Breast epithelium (tissue), 4 donors: ENCODE measurements at places on chromosomes 3 and 15.
A peak's percentile ranks its signal among the peaks of the same experiment; 100 is the strongest.

DNA sequence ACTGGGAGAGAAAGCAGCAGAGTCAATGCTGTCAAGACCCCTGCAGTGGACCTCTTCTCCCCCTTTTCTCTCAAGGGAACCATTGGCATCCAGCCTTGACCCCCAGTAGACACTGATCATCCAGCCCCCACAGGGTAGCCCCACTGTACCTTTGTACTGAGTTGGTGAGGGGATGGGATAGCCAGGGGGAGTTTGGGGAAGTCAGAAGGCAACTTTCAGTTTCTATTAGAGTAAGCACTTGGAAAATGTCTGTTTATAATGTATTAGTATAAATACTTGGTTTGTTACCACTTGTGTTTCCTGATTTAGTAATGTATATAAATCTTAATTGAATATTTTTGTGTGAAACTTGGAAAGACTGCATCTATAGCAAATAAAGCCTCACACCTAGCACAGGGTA, 25.0 kb downstream of the DAG1 start:
- DNase-seq, result no peak

DNA sequence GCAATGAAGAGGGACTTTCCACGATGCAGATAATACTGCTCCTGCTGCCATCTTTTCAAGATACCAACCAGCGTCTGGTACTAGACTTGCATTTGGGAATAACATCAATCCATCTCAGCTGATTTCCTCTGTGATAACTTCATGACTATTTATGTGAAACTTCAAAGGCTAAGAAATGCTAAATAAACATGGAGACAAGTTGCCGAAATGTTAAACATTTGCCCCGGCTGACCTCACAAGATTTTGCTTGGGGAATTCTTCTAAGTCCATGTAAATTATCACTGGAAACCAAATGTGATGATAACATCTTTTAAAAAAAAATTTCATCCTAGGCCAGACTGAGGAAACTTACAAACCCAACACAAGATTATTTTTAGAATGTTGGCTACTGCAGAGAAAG, 185.8 kb upstream of the PRICKLE2 start:
- DNase-seq, result no peak

GRCh38 chr3:46926871-46927717, 49.5 kb downstream of the CCDC12 start:
- DNase-seq, result peak; percentile 40

DNA sequence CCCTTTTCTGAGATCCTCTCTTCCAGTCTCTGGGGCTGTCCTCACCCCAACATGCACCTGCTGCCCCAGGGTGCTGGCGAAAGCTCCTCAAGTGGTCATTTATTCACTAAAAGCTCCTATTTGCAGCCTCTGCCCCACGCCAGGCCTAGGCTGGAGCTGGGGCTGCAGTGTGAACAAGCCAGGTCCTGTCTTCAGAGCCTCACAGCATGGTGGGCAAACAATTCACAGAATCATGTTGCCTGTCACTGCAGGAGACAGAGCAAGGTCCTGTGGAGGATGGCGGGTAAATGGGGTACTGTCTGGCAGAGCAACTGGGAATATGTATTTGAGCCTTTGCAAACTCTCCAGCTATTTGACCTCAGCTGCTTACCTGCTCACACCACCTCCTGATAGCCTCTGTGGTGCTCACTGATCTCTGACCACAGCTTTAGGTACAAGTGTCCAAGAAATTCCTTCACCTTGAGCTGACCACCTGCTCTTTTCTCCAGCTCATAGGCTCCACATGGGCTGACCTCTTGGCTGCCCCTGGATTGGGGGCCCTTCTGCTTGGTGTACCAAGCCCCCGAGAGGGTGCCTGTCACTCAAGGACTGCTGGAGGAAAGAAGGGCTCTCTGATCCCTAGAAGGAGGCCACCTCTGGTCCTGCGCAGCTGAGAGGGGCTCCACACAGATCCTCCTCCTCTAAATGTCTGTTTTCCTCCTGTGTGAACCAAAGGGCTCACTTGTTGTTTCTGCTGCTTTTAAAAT, 35.6 kb downstream of the AMOTL2 start:
- DNase-seq, result peak; percentile 2

GRCh38 chr3:177349384-177349783, 152.1 kb upstream of the TBL1XR1 start:
- DNase-seq, result no peak

- no peak for DNase-seq
These were observed 8.3 kb downstream of the LRRC3B start for GRCh38 chr3:26630669-26631389.

- no peak for DNase-seq
These were observed 8.4 kb downstream of the PROK2 start for GRCh38 chr3:71776538-71776937.

DNA sequence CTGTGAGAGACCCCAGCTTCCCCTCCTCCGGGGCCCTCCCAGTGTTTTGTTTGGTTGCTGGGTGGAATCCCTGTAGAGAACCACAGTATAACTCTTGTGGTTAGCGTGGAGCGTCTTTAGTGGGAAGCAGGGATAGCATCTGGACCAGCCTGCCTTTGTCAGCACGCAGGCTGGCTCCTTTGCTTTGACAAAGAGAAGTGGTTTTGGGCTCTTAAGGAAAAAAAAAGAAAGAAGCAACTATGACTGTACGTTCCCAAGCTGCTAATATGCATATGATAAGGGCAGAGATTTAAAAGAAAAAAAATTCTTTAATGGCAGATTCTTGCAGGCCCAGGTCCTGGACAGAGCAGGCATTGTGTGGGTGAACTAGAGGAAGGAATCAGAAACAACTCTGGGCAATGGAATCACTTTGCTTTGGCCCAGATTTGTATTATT, 340.8 kb upstream of the CTDSPL start:
- no peak for DNase-seq

- no peak for DNase-seq
These were observed 593 bp downstream of the FAM219B start for GRCh38 chr15:74906067-74906449.
